Omental fat pad (tissue), 4 donors: ENCODE measurements at places on chromosomes 6 and 20.

- no peak for DNase-seq
These were observed 113.5 kb upstream of the SGK1 start for GRCh38 chr6:134431421-134431859.

- DNase-seq = no peak
These were observed 24.2 kb upstream of the COL9A1 start for GRCh38 chr6:70327036-70327435.

- DNase-seq = no peak
These were observed 69.0 kb downstream of the ZHX3 start for GRCh38 chr20:41248368-41249024.

GRCh38 chr6:87904011-87904410 is 143.6 kb upstream of the SPACA1 start:
- no peak for DNase-seq

DNA sequence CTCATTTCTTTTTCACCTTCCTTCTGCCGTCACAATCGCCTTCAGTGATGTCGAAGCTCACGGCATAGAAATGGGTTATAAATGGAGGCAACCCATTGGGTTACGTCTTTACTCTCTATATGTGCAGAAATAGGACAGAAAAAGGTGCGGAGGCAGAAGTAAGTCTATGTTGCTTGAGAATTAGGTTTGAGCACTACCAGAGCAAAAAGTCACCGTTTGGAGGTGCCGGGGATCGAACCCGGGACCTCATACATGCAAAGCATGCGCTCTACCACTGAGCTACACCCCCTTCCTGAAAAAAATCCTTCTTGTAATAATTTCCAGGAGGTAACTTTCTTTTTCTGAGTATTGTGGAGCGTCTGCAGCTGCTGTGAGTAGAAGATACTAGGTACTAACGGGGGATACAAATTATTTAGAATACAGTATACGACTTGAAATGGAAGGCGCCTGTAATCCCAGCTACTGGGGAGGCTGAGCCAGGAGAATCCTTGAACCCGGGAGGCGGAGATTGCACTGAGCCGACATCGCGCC is 134.2 kb downstream of the TRIM27 start:
- no peak for DNase-seq

DNA sequence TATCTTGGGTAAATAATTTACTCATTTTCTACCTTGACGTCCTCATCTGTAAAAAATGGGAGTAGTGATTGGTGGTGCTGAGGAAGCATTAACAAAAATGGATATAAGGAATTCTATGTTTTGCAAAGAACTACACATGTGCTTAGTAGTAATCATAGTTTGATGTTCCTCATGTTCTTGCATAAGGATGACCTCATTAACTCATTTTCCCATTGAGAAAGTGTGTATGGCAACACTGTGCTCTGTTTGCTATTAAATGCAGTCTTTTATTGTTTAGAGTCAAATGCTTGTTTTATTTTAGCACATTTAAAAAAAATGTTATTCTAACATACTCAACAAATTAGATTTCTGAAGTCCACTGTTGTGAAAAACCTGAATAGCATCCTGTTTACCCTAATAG is 211.2 kb upstream of the RSPO3 start:
- DNase-seq = no peak

DNA sequence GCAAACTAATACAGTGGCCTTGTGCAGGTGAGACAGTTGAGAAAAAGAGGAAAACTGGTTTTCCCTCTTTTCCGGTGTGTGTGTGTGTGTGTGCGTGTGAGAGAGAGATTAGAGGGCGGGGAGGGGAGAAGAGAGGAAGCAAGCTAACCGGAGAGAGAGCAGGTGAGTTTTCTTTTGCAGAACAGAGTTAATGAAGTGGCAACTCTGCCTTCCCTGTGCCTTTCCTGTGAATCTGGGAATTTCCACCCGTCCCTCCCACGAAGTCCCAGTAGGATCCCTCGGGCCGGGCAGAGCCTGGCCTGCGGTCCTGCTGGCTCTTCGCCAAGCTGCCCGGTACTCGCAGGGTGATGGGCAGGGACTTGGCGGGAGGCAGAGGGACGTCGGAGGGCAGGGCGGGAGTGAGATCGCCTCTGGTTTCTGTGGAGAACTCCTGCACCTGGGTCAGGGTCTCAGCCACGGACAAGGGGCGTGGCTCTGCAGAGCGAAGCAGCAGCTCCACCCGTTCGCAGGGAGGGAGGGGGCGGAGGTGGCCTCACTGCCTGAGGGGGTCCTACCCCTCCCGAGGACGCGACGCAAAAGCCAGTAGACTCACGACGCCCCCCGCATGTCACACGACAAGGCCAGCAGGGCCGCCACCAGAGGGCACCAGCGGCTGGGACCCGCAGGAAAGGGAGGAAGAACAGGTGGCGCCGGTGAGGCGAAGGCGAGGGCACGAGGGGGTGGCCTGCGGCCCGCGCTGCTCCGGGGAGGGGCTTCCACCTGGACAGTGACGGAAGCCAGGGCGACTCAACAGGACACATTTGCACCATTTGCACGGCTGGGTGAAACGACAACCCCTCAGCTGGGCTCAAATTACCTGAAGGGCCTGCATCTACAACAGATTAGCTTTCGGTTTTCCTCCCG is 51.2 kb upstream of the RNF182 start:
- DNase-seq = no peak

DNA sequence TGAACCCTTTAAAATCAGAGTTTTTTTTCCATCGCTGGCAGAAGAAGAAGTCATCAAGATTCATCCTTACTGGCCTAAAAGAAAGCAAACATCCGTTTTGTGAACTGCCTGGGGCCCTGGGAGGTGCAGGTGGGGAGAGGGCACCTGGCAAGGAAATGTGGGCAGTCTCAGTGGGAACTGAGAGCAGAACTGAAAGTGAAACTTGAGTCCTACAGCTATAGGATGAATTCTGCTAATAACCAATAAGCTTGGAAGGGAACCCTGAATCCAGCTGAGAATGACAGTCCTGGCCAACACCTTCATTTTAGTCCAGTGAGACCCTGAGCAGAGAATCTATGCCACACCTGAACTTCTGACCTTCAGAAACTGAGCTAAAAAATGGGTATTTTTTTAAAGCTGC is 130.1 kb upstream of the ASCC3 start:
- no peak for DNase-seq

DNA sequence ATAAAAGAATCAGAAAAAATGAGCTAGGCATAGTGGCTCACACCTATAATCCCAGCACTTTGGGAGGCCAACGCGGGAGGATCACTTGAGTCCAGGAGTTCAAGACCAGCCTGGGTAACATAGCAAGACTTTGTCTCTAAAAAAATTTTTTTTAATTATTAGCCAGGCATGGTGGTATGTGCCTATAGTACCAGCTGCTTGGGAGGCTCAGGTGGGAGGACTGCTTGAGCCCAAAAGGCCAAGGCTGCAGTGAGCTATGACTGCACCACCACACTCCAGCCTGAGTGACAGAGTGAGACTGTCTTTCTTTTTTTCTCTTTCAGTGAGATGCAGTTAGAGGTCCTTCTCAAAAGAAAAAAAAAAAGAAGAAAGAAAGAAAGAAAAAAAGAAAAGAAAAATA is 8.5 kb upstream of the SNRPC start:
- DNase-seq = no peak

- no peak for DNase-seq
These were observed 92.1 kb downstream of the PHACTR3 start for GRCh38 chr20:59696476-59696875.

- DNase-seq = no peak
These were observed 80.2 kb downstream of the CARMIL1 start for GRCh38 chr6:25359191-25359861.

DNA sequence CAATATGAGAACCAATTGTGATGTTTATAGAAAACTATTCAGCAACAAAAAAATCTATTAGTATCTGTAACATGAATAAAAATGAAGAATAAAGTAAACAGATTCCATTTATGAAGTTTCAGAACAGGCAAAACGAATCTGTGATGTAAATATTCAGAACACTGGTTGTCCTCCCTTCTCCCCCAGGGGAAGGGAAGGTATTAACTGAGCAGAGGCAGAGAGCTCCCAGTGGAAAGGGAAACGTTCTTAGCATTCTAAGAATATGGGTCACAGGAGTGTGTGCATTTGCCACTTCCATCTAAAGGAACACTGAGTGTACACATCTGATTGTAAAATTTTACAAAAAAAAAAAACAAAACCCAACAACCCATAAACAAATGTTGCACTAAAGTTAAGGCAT is 23.1 kb downstream of the SPAG4 start:
- DNase-seq = no peak

- no peak for DNase-seq
These were observed 72.9 kb upstream of the DTNBP1 start for GRCh38 chr6:15735567-15736265.

DNA sequence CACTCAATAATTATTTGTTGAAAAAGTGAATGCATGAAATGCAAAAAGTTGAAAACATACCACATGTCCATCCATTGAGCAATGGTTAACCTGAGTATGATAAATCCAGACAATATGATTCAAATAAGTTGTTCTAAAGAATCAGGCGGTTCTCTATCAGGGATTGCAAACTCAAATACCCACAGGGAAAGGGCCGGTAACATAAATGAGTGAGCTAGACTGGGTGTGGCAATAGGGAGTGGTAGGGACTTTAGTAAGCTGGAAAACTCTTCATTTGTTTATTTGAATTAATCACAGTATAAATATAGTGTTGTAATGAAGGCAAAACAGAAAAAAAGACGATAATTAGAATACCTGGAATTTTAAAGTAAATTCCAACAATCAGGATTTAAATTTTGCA is 106.3 kb downstream of the BCAS1 start:
- DNase-seq = no peak

GRCh38 chr6:35973670-35974222 is 50.7 kb downstream of the SLC26A8 start:
- no peak for DNase-seq

DNA sequence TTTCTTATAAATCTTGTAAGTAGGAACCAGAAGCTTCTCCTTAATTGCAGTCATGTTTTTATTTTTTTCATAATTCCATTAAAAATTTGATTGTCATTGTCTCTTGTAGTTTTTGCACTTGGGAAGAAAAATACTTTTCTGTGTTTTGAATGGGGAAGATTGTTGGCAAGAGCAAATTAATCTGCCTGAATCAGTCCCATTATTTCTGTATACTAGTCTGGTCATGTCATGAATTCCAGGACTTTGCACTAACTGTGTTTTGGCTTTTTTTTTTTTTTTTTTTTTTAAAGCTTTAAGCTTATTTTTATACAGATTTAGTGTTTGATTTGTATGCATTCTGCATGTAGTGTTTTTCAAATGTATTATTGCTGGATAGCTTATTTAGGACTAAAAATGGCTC is 47.6 kb downstream of the RALGAPB start:
- no peak for DNase-seq

DNA sequence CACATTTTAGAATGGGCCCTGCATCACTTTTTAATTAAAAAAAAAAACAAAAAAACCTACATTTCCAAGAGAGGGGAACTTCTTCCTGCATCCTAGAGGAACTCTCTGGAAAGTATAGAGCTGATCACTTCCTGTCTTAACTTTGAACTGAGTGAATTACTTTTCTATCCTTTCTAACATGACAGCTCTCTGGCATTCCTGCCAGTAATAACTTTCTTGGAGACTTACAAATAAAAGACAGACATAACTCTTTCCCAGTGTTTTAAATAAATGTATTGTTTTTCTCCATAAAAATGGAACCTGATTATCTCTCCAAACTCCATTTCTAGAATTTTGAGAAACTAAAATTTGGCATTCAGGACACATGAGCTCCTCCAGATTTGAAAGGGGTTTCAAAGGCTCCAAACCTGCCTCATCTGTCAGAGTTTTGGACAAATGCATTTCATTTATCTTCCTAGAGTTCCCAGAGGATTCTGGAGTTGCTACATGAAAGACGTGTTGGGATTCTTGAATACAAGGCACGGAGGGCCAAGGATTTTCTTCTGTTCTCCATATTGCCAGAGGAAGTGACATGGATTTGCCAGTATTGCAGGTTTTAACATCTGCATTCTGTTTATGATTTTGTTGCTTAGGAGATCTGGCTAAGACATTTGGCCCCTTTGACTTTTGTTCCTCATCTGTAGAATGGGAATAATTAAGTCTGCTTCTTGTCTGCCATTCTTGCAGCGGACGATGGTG is 2.0 kb upstream of the SMOC2 start:
- DNase-seq = no peak

- no peak for DNase-seq
These were observed 20.5 kb downstream of the XRN2 start for GRCh38 chr20:21323640-21324039.

GRCh38 chr20:25356271-25356933 is 34.2 kb downstream of the ABHD12 start:
- DNase-seq = no peak

- DNase-seq = no peak
These were observed at the start of gene ANKRD60 for GRCh38 chr20:58228484-58229197. Gene ANKRD60, minus strand, starts transcription at chr20:58228653. Its CDS starts 0 bp downstream, at chr20:58228653.

DNA sequence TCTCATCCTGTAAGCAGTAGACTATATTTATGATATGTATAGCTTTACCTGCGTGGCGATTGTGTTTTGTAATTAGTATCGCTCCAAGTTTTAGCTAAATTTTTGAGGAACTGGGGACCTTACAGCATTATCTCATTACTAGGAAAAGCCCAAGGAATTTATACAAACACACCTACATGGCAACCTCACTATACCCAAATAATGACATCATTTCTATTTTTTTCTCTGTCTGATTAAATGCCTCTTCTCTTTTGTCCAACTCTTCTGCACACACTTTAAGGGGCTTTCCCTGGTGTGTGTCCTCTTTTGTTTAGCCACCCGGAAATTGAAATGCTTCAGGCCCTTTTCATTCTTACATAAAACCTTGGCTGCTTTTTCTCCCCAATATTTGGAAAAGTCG is 82.9 kb upstream of the EXOC2 start:
- no peak for DNase-seq

GRCh38 chr6:41769376-41769775 is 10.3 kb downstream of the FRS3 start:
- DNase-seq = no peak

GRCh38 chr20:44542890-44543289 is 21.0 kb upstream of the SERINC3 start:
- DNase-seq = no peak

DNA sequence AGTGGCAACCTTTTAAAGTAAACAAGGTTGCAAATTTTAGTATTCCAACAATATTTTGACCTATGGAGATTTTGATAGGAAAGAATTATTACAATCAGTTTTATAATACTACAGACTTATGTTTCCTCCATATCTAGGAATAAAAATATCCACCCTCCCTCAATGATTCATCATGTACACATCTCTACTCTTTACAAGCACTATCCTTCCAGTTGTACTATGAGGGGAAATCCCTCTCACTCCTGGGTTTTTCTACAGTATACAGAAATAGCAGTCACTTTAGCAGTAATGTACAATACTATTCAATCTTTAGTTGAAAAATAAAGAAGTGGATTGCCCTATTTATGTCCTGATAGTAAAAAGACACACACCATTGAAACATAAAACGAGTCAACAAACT is 46.3 kb upstream of the SCML4 start:
- no peak for DNase-seq

- no peak for DNase-seq
These were observed 409.6 kb downstream of the GRIK2 start for GRCh38 chr6:101803136-101803535.

DNA sequence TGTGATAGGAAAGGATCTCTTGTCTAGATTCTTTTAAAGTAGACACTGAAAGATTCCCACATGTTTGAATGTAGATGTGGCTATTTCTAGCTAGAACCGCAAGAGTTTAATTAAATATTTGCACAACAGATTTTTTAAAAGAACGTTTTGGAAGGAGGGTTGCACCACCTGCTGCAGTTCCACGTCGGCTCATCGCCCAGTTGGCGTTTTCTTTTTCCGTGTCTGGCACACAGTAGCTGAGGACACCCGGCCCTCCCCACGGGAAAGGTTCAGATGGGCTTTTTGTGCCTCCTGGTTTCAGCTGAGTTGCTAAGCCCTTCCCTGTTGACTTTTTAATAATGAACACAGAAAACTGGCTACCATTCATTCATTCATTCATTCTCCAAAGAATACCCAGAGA is 41.8 kb upstream of the DOK5 start:
- no peak for DNase-seq
